ENCODE measurements at places on chromosomes 5 and 9.
A peak's percentile ranks its signal among the peaks of the same experiment; 100 is the strongest.

DNA sequence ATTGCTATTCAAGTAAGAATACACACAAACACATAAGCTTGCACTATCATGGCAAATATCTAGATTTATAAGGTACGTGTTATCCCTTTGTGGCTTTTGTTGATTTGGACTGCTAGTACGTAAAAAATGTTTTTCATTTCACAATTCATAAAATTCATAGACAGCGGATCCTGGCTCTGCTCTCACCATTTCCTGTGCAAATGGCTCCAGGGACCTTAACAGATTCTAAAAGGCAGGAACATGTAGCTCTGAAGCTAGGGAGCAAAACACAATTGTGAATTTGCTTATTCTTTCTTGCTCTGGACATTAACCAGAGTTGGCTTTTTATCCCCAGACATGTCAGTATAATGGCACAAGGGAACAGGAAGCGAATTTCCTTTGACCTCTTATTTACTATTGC, 1019.9 kb upstream of the WWC1 start:
- no peak for DNase-seq

- DNase-seq: peak; percentile 54
These were observed 30.7 kb downstream of the IFNW1 start for GRCh38 chr9:21110708-21111576.

DNA sequence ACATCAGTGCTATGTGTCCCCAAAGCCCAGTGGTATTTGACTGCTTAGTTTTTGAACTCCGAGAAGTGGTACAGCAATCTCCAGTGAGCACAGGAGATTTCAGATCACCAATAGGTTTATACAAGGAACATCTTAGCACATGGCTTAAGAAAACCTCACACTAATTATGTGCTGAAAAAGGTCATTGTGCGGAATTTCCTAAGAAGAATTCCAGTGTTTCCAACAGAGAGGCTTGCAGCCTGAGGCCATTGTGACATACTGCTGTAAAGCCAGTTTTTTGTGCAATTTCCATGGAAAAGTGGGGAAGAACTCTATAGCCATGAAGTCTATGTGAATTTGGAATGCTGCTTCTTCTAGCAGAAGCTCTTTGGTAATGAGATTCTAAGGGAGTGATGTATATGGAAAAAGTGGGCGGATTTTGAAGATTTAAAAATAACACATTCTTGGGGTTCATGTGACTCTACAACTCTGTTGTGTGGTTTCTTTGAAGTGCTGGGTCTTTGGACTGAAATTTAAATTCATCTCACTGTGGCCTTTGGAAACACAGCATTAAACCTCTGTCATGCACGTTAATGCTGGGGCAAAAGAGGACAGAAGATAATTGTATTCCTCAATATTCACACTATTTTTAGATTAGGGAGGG, 110.5 kb upstream of the CD180 start:
- DNase-seq: no peak

DNA sequence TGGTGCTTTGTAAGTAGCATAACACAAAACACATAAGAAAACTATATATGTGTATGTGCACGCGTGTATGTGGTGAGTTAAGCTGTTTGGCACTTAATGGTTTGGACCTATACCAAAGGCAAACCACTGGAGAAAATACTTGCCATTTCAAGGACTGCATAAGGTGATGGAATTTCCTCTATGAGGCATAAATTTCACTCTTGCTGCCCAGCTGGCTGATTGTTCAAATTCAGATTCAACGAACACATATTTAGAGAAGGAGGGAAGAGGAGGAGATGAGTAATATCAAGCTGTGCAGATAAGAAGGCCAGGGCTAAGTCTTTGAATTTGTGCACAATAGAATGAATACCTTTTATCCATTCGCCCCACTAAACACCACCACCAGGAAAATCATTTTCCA, 470.6 kb upstream of the MPDZ start:
- DNase-seq: no peak

- no peak for DNase-seq
These were observed at the start of gene STING1 for GRCh38 chr5:139482050-139482889. STING1 (minus strand) TSS chr5:139482758; CDS start chr5:139481704, 1,054 bp downstream.

DNA sequence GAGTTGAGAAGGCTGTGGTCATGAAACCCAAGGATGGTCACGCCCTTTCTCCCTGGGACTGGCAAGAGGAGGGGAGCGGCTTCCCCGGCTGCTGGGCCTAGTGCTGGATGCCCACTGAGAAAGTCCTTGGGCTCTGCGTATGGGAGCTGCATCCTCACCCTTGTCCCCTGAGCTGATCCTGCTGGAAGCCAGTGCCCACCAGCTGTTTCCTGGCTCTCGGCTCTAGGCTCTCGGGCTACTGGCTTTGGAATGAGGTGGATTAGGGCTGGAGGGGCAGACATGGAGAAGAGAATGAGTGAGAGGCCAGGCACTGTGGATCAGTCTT, 149.3 kb upstream of the PPP1R26 start:
- DNase-seq: no peak
